ENCODE measurements at places on chromosomes 7 and 10.
A peak's percentile ranks its signal among the peaks of the same experiment; 100 is the strongest.

GRCh38 chr7:17126413-17127268, 171.8 kb upstream of the AHR start:
- no peak for DNase-seq

DNA sequence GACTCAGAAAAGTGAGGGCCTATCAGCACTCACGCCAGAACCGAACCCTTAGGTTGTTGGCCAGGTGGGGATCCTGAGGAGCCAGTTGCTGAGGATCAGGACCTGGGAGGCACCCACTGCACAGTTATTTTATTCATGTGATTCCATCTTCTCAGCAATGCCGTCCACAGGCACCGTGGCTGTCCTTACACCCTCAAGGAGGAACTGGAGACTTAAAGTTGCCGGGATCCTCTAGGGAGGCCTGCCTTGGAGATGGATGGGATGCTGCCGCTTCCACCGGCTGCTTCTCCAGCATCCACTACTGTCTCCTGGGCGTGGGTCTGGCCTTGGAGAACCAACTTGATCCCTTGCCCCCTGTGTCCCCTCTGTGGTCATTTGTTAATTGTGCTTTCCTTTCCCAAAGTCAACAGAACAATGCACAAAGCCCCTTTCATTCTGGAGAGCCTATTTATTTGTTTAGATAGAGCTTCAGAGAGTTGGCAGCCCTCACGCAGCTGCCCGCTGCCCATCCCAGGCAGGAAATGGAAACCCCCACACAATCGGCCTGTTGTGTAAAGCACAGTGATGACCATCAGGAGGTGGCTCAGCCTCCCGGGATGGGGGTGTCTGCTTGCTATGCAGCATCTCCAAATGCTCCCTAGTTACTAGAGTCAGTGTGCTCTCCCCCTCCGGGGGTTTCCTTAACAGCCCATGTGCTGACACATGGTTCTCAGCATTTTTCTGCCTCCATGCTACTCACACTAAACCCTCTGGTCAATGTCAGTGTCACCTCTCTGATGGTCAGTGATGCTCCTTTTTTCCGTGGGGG, 52.9 kb upstream of the IGFBP3 start:
- no peak for DNase-seq

- no peak for DNase-seq
Observed at GRCh38 chr10:123146013-123146893, 1.7 kb upstream of the HMX2 start.

DNA sequence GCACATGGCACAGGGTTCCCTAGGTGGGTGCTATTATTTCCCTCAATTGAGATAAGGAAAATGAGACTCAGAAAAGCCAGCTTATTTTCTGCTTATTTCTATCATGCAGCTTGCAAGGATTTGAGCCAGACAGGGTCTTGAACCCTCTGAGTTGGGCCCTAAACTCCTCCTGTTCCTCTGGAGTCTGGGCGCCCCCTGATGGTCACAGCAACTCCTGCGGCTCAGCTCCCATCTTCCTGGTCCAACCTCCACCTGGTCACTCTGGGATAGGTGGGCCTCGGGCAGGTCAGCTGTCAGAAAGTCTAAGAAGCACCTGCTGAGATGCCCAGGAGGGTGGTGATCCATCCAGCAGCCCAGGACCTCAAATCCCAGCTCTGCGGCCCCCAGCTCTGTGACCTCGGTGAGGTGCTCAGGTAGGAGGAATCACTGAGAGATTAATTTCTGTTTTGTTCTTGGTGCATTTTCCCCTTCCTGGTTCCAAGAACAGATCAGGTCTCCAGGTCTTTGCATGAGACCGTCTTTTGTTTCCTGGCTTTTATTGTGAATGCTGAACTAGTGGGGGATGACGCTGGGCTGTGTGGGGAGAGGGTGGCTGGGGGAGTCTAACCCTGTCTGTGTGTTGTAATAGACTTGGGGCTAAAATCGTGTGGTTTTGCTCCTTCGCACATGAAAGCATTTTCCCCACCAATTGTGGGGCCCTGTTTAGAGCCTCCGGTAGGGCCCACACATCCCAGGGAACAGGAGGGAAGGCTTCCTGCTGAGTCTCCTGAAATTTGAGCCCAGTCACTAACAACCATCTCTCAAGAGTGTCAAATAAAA, 32.8 kb downstream of the TMEM130 start:
- no peak for DNase-seq

DNA sequence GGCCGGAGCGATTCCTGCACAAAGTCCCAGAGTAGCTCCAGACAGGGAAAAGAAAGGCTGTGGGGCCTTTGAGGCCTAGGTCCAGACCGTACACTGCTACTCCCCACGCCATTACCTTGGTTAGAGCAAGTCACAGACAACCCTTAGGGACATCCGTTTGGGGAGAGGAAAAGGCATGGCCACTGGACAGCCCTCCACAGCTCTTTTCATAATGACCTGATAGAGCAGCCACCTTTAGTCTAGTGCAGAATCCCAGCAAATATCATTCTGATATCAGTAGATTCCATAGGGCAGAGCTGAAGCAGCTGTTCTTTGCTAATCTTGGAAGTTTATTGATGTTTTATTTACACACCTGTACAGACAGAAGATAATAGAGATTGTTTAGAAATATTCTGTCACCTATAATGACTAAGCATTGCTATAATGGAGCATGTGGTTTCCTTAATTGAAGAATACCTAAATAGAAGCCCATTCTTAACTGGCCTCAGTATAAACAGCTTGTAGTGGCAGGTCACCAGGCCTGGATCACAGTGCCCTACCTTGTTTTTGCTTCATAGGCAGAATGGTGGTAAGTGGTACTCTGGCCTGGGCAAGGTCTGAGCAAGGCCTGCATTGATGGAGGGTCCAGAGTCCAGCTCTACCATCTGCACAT, 27.9 kb downstream of the OGDH start:
- DNase-seq, result peak; percentile 33
